HCEC 1CT (cell line): ENCODE measurements at places on chromosomes 7 and 10.

GRCh38 chr10:59456199-59456598, 93.8 kb upstream of the FAM13C start:
- DNase-seq = no peak

- DNase-seq = no peak
These were observed 65.3 kb downstream of the ALOX5 start for GRCh38 chr10:45439365-45439764.

- DNase-seq = peak; percentile 89
These were observed 43.2 kb upstream of the FAM133B start for GRCh38 chr7:92633211-92633906.

- no peak for DNase-seq
These were observed 30.1 kb downstream of the TSPAN14 start for GRCh38 chr10:80484243-80484642.

DNA sequence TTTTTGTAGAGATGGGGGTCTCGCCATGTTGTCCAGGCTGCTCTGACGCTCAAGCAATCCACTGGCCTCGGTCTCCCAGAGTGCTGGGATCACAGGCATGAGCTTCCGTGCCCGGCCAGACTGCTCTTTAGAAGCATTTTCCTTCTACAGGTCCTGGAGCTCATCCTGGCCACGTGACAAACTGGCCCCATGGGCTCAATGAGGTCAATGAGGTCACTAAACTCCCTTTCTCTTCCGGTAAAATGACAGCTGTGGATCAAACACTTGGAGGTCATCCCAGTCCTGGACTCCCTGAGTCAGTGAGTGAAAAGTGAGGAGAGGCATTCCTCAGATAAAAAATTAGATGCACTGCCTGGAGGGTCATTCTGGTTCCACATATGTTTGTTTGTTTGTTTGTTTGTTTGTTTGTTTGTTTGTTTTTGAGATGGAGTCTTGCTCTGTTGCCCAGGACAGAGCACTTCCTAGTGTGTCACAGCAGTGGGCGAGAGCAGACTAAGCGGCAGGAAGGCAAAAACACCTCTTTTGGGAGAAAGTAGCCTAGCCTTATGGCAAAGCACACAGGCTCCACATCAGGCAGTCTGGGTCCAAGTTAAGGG, 134.9 kb downstream of the TNS3 start:
- peak; percentile 20 for DNase-seq

DNA sequence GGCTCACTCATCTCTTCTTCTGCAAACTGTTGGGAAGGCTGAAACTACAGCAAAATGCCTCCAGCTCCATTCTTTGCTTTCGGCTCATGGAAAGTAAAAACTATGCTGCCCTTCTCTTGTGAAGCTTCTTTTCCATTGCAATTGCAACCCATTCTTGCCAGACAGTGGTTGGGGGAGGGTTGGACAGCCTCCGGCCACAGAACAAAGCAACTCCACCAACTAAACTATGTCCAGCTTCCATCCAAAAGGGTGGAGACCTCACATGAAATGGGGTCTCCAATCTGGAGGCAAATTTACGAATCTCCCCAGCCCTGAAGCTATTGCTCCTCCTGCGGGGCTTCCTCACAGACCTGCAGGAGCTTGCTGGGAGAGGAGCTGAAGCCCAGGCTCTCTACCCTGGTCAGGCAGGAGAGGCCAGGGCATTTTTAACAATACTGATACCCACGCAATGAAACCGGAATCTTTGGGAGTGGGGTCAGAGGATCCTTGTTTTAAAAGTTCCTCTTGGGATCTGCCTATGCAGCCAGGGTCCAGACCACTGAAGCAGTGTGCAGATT, 549 bp downstream of the GPNMB start:
- DNase-seq = no peak

DNA sequence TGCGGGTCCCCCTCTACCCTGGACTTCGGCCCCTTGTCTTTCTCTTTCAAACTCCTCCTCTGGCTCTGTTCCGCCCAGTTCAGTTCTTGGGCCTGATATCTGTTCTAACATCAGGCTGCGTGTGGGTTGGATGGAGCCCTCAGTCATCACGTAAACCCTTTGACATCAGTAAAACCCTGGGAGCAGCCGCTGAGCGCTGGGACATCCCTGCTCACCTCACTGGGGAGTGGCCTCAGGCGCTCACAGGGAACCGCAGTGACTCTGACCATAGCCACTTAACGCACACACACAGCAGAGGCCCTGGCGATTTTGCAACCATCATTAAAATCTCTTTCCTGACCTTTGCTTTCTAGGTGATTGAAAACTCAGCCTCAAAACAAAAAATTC, 113.3 kb downstream of the CYTH3 start:
- DNase-seq = no peak

DNA sequence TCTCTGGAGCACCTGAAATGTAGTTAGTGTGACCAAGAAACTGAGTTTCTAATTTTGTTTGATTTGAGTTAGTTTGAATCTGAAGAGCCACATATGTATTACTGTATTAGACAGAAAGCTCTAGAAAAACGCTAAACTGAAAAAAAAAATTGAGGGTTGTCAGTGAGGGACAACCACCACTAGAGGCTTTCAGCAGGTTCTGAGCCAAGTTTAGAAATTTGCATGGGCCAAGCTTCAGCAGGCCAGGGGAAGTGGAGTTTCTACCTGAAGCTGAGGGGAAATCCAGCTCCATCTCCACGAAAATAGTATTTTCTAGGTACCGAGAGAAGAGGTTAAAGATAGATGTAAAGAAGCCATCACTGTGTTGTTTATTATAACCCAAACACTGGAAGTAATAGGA, 77.9 kb upstream of the PLXNA4 start:
- peak; percentile 9 for DNase-seq

DNA sequence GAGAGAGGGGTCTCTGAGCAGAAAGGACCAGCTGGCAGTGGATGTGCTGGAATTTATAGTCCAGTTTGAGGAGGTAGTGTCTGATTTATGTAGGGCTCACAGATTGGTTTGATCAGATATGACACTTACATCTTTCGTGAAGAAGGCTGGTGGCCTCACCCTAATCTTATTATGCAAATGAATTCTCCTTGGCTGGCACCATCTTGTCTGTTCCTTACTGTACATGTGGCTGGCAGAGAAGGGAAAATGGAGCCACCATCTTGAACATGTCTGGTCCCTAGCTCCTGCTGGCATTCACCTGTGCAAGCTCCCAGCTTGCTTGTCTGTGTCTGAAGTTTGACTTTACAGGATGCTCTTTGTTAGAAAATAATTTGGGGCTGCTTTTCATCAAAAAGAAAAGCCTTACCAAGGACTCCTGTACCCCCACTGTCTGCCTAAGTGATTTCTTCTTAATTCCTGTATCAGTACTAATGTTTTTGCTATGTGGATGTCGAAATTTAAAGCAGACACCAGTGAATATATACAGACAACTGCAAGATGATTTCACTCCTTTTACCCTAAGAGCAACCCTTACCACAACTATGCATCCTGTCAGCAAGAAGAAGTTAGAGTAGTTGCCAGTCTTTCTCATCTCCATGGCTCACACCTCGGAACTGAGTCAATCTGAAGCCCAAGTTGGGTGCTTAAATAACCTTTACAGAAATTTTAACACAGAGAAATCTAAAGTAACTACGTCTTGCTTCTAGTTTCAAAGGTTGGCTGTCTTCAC, 322.0 kb upstream of the SEMA3D start:
- peak; percentile 96 for DNase-seq

GRCh38 chr7:5470816-5471215, 47.2 kb upstream of the TNRC18 start:
- DNase-seq = no peak

DNA sequence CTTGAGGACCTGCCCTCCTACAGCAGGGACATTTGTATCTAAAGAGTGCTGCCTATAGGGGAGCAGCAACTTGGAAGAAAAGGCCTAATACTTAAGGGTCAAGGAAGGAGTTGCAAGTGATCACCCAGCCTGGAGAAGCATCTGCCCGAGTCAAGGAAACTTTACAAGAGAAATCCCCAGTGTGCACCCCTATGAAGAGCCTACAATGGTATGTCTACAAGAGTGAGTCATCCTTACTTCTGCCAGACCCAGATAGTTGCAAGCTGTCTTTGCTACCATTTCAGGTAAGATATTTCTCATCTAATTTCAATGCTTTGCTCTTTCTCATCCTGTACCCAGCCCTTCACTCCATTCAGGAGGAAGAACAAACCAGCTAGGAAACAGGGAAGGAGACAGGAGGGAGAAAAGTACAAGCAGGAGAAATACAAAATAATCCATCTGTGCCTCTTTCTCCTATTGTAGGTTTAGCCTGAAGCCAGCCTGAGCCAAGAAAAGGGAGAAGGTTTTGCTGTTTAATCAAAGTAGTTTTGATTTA, 34.4 kb upstream of the AGR3 start:
- DNase-seq = peak; percentile 77

- DNase-seq = no peak
These were observed 181.1 kb upstream of the IMMP2L start for GRCh38 chr7:111743244-111743847.

DNA sequence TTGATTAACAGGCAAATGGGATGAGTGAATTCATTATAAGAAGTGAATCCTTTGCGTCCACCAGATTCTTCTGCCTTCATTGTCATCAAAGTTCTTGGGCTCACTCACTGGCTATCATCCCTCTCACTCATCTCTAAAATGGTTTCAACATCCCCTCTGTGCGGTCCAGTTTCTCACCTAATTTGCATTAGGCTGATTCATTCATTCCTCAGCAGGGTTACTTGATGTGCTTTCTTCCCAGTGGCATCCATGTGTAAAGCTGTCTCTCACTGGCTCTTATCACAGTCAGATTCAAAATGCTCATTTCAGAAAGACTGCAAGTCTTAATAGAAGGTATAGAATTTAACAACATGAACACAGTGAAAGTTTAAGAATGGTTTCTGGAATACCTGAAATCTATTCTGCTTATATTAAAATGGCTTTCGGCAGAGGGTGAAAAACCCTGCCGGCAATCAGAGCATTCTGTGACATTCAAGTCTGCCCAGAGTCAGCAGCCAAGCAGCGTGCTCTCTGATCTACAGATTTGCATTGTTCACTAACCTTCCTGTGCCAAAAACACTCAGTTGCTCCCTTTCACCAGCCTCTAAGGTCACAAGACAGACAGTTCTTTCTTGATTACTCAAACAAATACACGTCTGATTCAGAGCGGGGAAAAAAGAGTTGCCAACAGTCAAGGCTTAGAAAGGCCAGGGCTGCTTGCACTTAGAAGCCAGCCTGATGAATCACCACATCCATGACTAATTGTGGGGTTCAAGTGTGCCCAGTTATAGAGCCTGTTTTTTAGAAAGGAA, 106.7 kb downstream of the TES start:
- DNase-seq = peak; percentile 100

GRCh38 chr7:98496618-98497017, 95.7 kb upstream of the BAIAP2L1 start:
- no peak for DNase-seq

DNA sequence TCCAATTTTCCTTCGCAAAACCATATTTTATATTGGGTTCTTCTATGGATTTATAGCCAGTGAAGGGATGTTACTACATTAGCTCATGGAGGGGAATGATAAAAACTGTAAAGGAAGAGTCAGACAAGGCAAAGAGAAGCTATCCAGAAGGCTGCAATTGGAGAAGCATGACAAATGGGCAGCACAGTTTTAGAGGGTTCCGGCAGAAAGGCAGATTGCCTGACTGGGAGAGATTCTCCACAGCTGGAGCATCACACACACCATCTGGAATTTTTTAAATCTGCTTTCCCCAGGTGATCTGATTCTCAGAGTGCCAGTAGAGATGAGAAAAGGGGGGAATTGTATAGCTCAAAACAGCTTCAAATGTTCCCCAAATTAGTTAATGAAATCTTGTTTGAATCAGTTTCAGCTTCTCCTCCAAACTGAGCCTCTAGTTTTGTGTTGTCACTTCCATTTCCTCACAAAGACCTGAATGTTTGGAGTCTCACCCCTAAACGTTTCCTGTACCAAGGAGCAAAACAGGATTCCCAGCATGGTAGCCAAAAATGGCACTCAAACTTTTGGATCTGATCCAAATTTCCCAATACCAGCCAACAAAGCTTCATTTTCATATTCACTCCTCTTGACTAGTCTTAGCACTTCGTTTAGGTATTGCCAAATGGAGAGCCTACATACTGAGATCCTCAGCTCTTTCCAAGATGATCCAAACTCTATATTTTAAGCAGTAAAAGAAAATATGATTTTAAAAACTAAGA, 177.5 kb downstream of the HPSE2 start:
- DNase-seq = no peak

DNA sequence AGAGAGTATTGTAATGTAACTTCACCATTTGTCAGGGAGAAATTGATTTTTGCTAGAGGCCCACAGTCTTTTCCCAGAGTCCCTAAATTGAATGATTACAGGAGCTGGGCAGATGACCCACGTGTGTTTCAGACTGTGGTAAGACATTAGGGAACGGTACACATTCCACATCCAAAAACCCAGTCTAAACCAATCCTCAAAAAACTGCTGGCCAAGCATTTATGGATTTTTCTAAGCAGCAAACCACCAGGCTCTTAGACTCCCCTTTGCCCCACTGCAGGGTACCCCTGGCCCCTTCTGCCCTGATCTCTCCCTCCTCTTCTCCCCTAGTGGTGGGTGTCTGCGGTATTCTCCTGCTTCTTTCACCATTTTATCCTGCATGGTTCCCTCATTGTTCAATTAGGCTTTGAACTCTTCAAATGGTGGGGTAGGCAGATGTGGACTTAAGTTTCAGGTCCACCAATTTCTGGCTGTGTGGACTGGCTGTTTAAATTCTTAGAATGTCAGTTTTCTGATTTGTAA, 135.5 kb upstream of the SORCS3 start:
- DNase-seq = no peak

DNA sequence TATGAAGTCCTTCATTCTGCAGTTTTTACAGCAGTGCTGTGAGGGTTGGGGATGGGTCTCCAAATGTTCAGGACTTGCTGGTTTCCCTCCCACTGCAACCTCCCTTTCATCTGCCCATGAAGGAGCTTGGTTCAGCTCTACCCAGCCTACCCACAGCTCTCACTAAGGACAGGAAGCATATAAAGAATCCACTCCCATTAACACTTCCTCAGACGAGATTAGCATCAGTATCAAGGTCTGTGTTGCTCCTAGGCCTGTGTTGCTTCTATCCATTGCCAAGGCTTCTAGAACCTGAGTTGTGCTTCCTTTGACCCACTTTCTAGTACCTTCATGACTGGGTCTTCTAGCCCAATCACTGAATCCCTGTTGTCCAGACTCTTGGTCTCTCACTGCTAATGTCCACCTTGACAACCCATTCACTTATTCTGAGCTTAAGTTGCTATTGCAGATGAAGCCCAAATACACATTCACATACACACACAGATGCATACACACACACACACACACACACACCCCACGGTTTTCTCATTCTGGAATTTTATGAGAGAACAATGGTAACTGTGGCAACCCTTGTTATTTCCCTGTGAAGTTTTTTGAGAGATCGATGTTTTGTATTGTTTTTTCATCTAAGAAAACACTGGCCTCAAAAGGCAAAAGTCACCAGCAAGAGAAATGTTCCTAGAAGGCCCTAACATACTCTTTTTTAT, 248.1 kb downstream of the MTERF1 start:
- no peak for DNase-seq

- no peak for DNase-seq
These were observed 784.7 kb upstream of the AUTS2 start for GRCh38 chr7:68813551-68814080.

DNA sequence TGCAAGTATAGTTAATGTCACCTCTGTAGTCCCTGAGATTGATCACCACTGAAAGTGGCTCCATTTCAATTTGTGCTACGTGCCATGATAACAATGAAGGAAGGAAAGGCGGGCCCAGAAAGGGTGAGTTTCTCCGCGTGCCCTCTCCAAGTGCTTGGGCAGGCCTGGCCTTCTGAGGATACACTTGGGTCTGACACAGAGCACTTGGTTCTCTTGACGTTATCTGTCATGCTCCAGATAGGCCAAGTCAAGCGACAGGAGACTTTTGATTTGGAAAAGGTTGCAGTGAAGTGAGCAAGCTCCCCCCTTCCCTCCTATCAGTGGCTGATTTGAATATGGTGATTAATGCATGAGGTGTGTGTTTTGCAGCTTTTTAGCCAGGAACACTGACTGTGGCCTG, 160.9 kb upstream of the INSYN2A start:
- DNase-seq = no peak
